ENCODE measurements at places on chromosomes 2 and 18. TPM values are rescaled to one million over a fixed set of nuclear protein-coding genes. Genes with fewer than 3 reads are reported as not detected.

The FBXO41 gene
- total RNA-seq: 16.6 TPM

The COL4A3 gene
- not detected for total RNA-seq

The POTEI gene
- not detected for total RNA-seq

The ARHGAP25 gene
- 156 TPM for total RNA-seq

The ASTL gene
- total RNA-seq: 1.1 TPM

The SNTG2 gene
- total RNA-seq: not detected

The RGPD3 gene
- total RNA-seq: 0.32 TPM

The PPM1B gene
- 52.9 TPM for total RNA-seq

The POU3F3 gene
- not detected for total RNA-seq

The C2orf66 gene
- 1.8 TPM for total RNA-seq

The ST8SIA3 gene
- total RNA-seq: not detected

The CENPO gene
- 41.9 TPM for total RNA-seq

The RBM44 gene
- total RNA-seq: 0.63 TPM

The NEU2 gene
- total RNA-seq: not detected

The UGT1A10 gene
- total RNA-seq: not detected

The CHAC2 gene
- total RNA-seq: 13.0 TPM

The TMEFF2 gene
- total RNA-seq: not detected

The EPB41L3 gene
- 2.8 TPM for total RNA-seq

The PTPRN gene
- not detected for total RNA-seq

The PID1 gene
- not detected for total RNA-seq

The ACSL3 gene
- total RNA-seq: 47.9 TPM

The MAL gene
- total RNA-seq: 791 TPM

The SPATA3 gene
- not detected for total RNA-seq

The TBC1D8 gene
- total RNA-seq: 0.51 TPM

The STARD6 gene
- not detected for total RNA-seq

The LBX2 gene
- 0.42 TPM for total RNA-seq

The CCDC102B gene
- 2.5 TPM for total RNA-seq

The CRYBA2 gene
- total RNA-seq: not detected

The CYTIP gene
- 484 TPM for total RNA-seq

The COL3A1 gene
- not detected for total RNA-seq

The UGT1A6 gene
- total RNA-seq: not detected

The PCARE gene
- total RNA-seq: not detected

The TMEM198 gene
- 1.3 TPM for total RNA-seq

The IGFBP5 gene
- not detected for total RNA-seq

The AGAP1 gene
- 2.7 TPM for total RNA-seq

The FOXD4L1 gene
- total RNA-seq: 0.10 TPM

The UBE2E3 gene
- 36.3 TPM for total RNA-seq

The SLC1A4 gene
- total RNA-seq: 38.1 TPM

Measured in T-helper 1 cell treated with Interleukin-12 subunit alpha and Interleukin-12 subunit beta and Interleukin-4 antibody, amounts not matched to agents 30 ng/mL and 1 ng/mL, for 36 hours (primary cell).